Astrocyte (in vitro differentiated cells and primary cell): ENCODE measurements at places on chromosomes 3 and 15.

DNA sequence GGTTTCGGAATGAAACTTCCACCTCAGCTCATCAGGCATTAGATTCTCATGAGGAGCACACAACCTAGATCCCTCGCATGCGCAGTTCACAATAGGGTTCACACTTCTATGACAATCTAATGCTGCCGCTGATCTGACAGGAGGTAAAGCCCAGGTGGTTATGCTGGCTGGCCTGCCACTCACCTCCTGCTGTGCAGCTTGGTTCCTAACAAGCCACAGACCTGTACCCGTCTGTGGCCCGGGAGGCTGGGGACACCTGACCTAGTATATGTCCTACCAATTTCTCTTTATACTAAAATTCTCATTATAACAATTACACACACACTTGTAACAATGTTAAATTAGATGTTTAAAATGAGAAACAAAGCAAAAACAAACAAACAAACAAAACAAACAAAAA is 172.2 kb downstream of the SLC9A9 start:
- DNase-seq = no peak

- DNase-seq = peak; percentile 39
Observed at GRCh38 chr3:160941885-160942494, 163.2 kb downstream of the B3GALNT1 start.

DNA sequence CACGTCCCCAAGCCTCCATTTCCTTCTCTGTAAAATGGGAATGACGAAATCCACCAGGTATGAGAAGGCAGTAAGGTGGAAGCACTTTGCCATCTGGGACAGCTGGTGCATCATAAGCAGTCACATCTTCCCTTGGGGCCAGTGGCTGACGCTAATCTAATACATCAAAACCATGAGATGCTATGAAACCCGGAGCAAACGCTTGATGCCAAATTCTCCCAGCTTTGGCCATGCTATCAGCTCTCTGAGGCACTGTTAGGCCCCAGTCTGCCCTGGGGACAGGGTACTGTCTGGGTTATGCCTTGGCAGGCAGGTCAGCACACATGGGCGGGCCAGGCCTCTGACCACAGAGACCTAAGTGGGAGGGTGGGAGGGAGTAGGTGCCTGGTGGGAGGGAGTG is 66.1 kb downstream of the ADAMTS17 start:
- no peak for DNase-seq

DNA sequence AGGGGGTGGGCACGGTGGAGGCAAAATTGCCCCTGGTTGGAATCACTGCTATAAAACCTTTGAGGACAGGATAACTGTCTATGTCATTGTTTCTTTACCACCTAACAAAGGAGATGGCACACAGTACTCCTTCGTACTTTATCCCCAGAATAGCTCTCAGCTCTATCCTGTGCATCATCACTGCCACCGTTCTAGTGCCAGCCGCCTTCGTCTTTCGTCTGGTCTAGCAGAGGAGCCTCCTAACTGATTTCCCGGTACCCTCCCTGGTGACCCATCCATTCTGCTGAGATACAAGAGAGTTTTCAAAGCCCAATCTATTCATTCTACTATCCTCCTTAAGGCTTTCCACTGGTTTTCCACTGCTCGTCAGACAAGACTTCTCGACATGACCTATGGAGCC is 67.9 kb upstream of the PRICKLE2 start:
- DNase-seq = no peak

GRCh38 chr15:90192961-90193786 is 8.0 kb upstream of the SEMA4B start:
- DNase-seq = no peak
